ENCODE measurements at places on chromosomes 11 and 22.

- DNase-seq = no peak
Observed at GRCh38 chr11:1013631-1013935, 22.9 kb downstream of the MUC6 start.

DNA sequence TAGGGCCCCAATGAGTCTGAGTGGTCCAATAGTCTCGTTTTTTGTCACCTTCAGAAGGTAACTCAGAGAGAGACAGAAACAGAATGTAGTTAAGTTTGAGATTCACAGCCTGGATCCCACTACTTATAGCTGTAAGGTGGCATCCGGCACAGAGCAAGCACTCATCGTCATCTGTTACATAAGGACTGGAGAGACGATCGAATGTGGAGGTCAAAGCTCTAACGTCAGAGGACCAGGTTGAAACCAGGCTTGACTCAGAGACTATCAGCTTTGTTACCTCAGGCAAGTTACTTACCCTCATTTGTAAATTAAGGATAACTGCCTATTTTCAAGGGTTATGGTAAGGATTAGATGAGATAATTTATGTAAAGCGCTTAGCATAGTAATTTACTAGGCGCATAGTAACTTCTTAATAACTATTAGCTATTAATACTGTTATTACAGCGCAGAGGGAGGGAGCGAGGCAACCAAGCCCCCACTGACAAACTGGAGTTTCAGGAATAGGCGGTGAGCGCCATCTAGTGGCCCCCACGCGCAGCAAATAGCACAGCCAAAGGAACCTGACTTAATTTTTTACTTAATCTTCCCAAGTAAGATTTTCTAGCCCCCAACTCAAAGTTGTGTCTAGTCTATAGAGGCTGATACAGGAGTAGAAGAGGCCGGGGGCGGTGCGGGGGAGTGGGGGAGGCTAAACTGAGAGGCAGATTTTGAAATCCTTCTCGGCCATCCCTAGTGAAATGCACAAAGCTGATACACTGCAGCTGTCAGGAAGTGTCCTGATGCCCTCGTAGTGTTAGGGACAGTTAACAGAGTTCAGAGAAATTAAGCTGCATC, 29.0 kb upstream of the API5 start:
- DNase-seq = no peak

DNA sequence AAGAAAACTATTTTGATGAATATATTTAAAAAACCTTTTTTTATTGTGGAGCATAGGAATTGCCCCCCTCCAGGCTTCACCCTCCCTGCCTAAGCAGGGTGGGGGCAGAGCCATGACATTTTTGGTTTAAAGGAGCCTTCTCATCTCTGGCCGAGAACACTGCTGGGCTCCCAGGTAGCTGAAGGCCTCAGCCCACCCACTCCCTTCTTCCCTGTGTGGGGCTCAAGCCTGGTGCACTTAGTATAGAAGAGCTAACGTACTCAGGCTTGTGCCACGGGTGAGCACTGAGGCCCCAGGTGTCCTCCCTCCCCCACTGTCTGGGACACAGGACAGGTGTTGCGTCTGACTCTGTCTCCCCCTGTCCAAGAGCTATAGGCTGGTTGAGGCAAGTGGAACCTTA, 2.2 kb upstream of the IL18BP start:
- DNase-seq = no peak

GRCh38 chr22:23673826-23674690, 16.8 kb upstream of the RGL4 start:
- DNase-seq = no peak

GRCh38 chr11:132993991-132994502, 538.3 kb downstream of the OPCML start:
- DNase-seq = no peak
